Right cardiac atrium (tissue), 5 donors: ENCODE measurements at places on chromosomes 2 and 18.
A peak's percentile ranks its signal among the peaks of the same experiment; 100 is the strongest.

- no peak for DNase-seq
These were observed 56.2 kb downstream of the SLC38A11 start for GRCh38 chr2:164899121-164899520.

DNA sequence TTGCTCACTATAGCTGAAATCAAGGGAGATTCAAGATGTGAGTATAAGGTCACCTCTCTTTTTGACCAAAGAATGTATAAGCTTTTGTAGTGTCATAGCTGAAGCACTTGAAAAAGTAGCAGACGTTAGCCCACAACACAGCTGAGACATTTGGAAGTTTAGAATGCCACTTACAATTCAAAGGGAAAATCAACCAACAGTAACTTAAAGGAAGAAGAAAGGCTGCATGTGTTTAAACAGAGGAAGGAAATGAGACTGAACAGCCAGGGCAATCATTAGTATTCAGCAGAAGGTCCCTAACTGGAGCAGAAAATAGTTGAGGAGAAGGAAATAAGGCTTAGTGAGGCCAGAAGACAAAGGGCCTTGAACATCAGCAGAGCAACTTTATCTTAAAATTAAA lies 23.5 kb upstream of the SCG2 start:
- DNase-seq = no peak

GRCh38 chr2:136331226-136331625 lies 213.3 kb upstream of the CXCR4 start:
- DNase-seq = no peak

GRCh38 chr2:23293731-23294130 lies 91.2 kb upstream of the KLHL29 start:
- no peak for DNase-seq

GRCh38 chr2:61340242-61340641 lies 130.6 kb downstream of the USP34 start:
- no peak for DNase-seq

GRCh38 chr18:27382567-27383216 lies 197.6 kb upstream of the CHST9 start:
- no peak for DNase-seq

DNA sequence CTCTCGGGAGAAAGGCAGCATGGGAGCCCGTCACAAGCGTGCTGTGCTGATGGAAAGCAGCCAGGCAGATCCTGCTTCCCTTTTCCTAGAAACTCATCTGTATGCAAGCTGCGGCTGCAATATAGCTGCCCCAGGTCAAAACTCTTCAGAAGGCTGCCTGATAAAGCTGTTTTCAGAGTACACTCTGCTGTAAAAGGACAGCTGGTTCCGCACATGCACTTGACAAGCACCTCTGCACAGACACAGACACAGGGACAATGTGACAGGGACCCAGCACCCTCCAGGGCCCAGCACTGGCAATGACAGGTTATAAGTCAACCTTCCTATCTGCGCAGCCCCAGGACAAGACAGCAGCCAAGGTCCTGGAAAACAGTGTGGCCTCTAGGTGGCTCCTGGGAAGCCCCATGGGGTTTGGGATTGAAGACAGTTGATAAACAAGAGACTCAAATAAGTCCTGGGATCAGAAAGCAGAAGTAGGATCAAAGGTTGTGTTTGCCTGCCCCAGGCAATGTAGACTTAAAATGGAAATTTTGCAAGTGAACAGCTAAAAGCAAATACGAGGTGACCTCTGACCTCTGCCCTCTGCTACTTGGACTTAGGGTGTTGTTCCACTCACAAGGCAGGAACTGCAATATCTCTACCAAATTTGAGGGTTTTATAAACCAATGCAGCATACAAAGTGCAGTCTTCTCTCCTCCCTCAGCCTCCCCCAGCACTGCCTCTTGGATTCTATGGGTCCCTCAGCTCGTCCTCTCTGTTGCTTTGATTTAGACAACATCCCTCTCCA lies 16.9 kb downstream of the SLC66A2 start:
- peak; percentile 77 for DNase-seq

GRCh38 chr2:231198291-231199173 lies at the start of gene ARMC9:
Gene ARMC9, plus strand, starts transcription at chr2:231198631. Its CDS starts 7,608 bp downstream, at chr2:231206239.
- DNase-seq = peak; percentile 76

DNA sequence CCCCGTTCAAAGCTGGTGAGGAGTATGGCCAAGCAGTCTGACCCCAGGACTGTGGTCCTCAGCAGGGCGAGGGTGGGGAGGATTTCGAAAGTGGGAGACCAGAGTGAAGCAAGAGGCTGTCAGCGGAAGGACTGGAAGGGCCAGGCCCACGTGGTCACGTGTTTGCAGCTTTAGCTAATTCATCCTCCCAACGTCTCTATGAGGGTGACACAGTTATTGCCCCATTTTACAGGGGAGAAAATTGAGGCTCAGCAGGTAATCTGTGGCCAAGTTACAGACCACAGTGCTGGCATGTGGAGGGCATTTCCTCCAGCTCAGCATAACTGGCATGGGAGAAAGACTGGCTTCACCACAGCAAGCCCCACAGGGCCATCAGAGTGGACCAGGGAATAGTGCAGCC lies 45.4 kb upstream of the LTBP1 start:
- DNase-seq = no peak

- peak; percentile 83 for DNase-seq
These were observed 72.1 kb upstream of the PXDN start for GRCh38 chr2:1816414-1816911.

GRCh38 chr2:30218338-30218713 lies 13.0 kb upstream of the LBH start:
- DNase-seq = no peak

DNA sequence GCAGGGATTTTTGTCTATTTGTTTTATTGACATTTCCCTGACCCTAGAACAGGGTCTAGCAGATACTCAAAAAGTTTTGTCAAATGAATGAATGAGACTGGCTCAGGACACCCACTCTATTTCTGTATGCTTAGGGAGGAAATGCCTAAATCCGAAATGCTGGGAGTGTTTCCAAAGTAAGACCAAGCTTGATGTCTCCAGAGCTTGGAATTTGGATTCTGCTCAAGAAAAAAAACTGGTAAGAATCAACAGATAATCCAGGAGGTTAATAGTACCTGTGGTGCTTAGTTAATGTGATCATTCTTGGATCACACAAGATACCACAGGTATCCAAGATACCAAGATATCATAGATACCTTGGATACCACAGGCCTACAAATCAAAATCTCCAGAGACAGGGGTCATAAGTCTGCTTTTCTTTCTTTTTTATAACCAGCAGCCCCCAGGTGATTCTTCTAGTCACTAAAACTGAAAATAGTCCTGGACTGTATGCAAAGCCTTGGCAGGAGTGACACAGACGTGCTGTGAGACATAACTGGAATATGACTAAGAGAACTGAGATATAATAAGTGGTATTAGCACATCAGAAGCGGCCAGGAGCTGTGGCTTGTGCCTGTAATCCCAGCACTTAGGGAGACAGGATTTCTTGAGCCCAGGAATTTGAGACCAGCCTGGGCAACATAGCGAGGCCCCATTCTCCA lies 39.9 kb upstream of the SP3 start:
- peak; percentile 76 for DNase-seq

DNA sequence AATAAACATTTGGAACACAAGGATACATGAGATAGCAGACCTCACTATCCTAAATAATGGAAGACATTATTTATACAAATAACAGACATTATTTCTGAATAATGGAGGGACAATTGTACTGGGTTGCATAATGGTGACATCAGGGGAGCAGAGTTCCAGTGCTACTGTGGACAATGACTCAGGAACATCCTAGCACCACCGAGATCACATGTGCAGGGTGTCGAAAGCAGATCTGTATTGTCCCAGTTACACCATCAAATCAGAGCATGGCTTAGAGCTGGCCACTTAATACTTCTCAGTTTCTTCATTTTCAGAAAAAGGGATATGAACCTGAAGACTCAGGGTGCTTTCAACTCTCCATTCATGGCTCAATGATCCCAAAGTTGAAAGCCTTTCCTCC lies 249.1 kb upstream of the RBMS1 start:
- peak; percentile 26 for DNase-seq

- no peak for DNase-seq
These were observed 50.6 kb upstream of the TFCP2L1 start for GRCh38 chr2:121335294-121336290.

DNA sequence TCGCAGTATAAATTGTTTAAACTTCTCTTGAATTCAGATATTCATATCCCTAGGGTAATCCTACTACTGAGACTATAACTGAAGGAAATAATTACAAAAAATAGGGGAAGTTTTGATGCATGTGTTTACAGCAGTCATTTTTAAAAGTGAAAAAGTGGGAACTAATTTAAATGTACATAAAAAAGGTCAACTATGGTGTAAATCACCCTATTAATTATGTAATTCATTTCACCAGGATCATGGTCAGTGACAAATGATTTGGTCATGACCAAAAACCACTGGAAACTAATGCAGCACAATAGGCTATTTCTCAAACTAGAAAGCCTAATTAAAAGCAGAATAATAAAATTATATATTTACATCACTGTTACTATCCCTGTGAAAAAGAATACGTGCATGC lies 5.0 kb upstream of the CNGA3 start:
- DNase-seq = no peak

GRCh38 chr2:190674966-190675650 lies 26.2 kb downstream of the NAB1 start:
- DNase-seq = no peak

DNA sequence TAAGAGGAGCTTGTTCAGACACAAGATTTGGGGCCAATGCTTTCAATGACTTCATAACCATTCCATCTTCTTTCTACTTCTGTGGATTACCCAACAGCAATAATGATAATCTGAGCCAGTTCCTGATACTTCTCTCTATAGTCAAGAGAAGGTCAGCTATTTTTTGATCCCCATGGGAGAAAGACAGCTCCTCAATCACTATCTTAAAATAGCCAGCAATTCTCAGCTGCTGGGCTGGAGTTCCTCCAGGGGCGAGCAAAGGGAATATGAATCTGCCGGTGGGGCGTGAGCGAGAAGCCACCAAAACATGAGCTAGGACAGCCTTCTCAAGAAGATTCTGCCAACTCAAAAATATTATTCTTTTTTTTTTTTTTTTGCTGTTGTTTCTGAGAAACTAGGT lies at the start of gene TMEM182:
TMEM182 (plus strand) TSS at position 269 of the 400 bp plus-strand sequence. CDS start 187 bp downstream, outside the sequence.
- peak; percentile 79 for DNase-seq

DNA sequence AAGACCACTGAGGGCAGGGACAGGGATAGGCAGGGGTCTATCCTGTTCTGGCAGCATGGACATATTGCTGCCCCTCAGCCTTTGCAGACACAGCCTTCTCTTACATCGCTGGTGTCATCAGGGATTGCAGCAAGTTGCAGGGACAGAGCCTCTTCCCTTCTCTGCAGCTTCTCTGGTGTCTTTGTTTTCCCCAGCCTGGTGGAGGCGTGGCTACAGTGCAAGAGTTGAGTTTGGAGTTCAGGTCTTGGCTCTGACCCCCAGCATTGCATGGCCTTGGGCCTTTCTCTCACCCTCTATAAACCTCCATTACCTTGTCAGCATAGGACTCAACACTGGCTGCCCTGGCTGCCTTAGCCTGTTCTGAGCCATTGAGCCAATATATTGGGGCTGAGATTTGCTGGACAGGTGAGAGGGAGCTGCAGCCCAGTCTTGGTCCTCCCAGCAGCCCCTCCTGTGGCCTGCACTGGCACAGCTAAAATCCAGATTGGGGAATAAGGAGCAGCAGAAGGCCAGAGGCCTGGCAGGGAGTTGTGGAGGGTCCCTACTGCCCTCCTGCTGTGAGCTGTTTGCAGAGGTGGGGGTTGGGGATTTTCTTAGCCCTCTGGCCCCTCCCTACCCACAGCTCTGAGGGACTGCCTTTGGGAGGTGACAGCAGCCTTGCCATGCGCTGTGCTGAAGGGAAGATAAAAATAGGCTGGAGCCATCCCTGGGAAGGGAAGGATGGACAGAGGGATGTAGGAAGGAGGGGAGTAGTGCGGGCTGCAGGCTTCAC lies 22.8 kb downstream of the EHD3 start:
- DNase-seq = no peak

DNA sequence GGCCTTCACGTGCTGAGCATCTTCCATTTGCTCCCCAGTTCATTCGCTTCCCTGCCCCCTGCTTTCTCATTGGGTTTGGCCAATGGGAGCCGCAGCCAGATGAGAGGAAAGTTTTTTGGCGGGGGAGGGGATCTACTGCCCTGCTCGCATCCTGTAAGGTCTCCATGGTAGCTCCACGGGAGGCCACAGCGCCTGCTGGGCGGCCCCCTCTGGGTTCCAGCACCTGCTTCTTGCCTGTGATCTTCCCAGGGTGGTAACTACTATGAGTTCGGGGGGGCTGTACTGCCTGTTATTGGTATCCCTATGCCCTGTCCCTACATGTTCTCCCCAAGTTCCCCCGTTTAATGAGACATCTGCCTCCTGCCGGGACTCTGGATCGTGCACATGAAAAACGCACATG lies 57.2 kb downstream of the INPP5D start:
- no peak for DNase-seq

GRCh38 chr2:232698556-232699091 lies 1.5 kb downstream of the GIGYF2 start:
- no peak for DNase-seq

DNA sequence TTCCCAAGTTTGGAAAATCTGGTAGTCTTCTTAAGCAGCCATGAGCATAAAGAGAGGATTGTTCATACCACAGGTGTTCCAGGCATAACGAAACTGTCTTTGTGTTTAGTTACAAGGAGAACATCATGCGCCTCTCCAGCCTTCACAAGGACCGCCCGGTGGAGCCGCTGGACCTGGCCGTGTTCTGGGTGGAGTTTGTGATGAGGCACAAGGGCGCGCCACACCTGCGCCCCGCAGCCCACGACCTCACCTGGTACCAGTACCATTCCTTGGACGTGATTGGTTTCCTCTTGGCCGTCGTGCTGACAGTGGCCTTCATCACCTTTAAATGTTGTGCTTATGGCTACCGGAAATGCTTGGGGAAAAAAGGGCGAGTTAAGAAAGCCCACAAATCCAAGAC lies 6.0 kb upstream of the MROH2A start:
- DNase-seq = no peak

DNA sequence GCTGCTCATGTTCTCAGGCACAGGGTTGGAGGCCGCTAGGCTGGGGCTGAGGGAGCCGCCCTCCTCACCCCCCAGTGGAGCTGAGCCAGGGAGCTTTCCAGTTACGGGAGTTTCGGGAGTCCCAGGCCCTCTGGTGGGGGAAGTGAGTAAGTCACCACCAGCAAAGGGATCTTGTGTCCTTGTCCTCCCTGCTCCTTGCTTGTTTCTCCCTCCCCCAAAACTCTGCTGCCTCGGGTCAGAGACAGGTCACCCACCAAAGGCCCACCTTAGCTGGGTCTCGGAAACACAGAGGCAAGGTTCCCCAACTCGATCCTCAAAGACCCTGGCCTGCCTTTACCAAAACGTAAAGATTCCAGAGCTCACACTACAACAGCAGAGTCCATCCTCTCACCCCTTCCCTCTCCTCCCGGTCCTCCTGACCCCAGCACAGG lies 60.5 kb upstream of the POMC start:
- DNase-seq = peak; percentile 91

GRCh38 chr18:10759241-10759640 lies 233.4 kb downstream of the NAPG start:
- no peak for DNase-seq

DNA sequence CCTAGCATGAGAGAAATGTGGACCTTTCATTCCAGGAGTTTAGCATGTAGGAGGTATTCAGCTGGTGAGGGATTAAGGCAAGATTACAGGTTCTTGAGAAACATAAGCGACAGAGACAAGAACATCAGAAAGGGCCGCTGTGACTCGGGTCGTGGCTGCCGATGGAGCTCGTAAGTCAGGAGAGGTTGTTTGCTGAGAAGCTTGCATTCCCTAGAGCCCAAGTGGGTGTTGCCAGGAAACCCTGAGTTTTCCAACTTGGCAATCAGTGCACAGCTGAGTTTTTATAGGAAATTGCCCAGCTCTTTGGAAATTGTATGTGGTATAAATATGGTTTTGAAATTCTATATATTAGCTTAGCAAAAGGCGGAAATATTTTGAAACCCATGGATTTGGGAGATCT lies 46.4 kb upstream of the CYP1B1 start:
- peak; percentile 59 for DNase-seq

GRCh38 chr2:105383432-105384166 lies 15.3 kb downstream of the FHL2 start:
- no peak for DNase-seq
